Activated T-helper 1 cell treated with anti-CD3 and anti-CD28 coated beads, Interleukin-2, amount 50 U/mL, for 16 hours (primary cell): ENCODE measurements at places on chromosomes 1 and 21.

DNA sequence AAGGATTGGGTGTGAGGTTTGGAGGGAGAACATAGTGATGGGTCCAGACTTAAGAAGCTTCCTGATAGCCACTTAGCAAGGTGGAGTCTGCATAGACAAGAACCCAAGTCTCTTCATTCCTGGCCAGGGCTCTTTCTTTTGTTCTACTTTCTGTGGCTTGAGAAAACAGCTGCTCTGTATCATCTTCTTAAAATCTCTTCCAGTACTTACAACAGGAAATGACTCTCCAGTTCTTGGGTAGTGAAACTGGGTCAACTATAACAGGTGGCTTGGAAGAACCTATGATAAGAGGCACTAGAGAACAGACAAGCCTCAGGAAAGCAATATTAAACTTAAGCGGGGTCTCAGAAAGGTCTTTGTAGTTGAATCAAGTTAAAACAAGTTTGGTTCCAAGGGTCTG is 148.1 kb upstream of the USP24 start:
- DNase-seq: no peak

DNA sequence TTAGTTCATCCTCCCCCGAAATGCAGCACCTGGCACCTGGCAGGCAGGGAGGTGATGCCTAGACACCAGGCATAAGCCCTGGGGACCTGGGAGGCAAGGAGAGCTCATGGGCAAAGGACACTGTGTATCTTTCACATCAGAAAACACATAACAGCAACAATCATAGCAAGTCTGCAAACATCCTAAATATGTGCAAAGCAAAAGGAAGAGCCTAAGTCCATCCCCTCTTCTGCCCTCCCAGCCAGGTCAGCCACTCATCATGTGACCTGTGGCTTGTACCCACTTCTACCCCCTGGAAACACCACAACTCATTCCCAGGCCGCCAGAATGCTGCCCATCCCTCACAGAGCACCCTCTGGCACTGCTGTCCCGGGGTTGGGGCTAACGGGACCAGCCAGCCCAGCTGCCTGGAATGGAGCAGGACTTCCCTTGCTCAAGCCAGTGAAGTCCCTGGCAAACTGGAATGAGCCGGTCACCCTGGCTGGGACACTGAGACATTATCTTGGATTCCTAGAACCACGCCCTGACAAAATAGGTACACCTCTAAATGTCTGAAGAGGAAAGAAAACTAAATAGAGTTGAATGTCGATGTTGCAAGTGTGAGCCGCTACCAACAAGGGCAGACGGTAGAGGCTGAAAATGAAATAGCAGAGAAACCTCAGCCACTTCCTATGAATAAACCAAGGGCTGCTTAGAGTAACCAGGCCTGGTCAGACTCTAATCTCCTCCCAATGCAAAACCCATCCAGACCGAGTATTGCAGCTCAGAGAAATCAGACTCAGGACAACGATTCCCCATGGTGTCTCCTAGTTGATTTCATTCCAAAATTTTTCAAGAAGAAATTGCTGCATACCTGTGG is 29.4 kb downstream of the TMPRSS2 start:
- DNase-seq: no peak

- no peak for DNase-seq
These were observed 534.3 kb upstream of the OLFM3 start for GRCh38 chr1:102531036-102531435.

GRCh38 chr1:214192825-214193643 is 87.9 kb upstream of the SMYD2 start:
- no peak for DNase-seq

DNA sequence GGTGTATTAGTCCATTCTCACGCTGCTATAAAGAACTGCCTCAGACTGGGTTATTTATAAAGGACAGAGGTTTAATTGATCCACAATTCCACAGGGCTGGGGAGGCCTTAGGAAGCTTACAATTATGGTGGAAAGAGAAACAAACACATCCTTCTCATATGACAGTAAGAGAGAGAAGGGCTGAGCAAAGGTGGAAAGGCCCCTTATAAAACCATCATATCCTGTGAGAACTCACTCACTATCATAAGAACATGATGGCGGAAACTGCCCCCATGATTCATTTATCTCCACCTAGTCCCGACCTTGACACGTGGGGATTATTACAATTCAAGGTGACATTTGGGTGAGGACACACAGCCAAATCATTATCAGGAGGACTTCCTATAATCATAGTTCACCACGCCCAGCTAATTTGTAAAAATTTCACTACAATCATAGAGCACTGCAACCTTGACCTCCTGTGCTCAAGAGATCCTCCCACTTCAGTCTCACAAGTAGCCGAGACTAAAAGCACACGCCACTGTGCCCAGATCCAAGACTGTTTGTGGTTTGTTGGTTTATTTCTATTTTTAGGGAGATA is 164.9 kb downstream of the RERE start:
- DNase-seq: no peak

DNA sequence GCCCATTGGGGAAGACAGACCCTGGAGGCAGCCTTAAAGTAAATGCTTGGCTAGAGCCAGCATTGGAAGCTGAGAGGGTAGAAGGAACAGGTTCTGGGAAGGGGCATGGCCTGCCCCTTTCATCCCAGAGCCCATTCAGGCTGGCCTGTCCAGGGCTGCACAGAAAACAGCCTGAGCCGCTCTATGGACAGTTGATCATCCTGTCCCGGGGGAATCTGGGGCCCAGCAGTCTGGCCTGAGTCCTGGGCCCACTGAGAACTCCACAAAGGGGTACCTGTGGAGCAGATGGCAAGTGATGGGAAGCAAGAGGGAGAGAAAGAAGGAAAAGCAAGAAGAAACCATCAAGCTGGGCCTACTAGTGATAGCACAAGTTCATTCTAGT is 13.2 kb downstream of the TMEM81 start:
- no peak for DNase-seq

GRCh38 chr1:214124915-214125314 is 137.1 kb downstream of the PROX1 start:
- no peak for DNase-seq

DNA sequence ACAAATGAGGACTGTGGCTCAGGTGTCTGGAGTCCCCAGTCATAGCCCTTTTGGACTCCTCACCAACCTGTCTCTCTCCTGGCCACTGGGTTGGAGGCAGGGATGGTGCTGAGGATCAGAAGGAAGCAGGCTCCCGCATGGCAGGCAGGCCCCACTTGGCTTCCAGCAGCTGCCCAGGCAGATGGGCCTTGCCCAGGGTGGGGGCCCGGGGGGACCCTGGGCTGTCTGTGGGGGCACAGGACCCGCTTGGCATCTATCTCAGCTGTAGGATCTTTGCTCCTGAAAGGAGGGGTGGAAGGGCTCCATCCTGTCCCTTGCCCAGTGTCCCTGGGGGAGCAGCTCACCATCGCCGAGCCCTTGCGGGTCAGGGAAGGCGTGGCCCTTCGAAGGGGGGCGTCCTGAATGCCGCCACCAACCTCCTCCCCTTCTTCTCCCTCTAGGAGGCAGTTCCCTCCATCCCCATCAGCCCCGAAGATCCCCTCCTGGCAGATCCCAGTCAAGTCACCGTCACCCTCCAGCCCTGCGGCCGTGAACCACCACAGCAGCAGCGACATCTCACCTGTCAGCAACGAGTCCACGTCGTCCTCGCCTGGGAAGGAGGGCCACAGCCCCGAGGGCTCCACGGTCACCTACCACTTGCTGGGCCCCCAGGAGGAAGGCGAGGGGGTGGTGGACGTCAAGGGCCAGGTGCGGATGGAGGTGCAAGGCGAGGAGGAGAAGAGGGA is 154.5 kb downstream of the PEX14 start:
- DNase-seq: no peak

DNA sequence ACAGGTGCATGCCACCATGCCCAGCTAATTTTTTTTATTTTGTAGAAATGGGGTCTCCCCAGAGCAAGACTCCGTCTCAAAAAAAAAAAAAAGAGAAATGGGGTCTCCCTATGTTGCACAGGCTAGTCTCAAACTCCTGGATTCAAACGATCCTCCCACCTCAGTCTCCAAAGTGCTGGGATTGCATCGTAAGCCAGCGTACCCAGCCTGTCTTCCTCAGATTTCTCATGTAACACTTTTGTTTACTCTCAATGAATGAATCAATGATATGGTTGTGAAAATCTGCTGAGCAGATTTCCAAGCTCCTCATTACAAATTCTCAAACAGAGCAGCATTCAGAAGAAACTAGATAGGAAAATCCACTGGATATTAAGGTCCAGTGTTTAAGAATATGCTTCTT is 6.6 kb downstream of the CMPK1 start:
- DNase-seq: no peak

DNA sequence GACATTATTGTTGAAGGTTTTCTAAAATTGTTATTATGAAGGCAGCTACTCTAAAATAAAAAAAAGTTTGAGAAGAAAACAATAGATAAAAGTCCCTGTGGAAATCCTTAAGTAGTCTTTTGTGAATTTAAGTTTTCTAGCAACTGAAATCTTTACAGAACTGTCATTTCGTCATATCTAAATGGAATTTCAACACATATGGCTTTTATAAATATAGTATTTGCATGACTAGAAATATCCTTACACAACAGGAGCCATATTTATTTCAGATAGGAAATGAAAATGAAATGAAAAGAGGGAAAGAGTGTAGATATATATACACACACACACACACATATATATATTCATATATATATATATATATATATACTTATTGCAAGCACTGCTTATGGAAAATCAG is 204.7 kb upstream of the RGS18 start:
- no peak for DNase-seq

- DNase-seq: no peak
These were observed 211.6 kb upstream of the PLXNA2 start for GRCh38 chr1:208455821-208456220.

DNA sequence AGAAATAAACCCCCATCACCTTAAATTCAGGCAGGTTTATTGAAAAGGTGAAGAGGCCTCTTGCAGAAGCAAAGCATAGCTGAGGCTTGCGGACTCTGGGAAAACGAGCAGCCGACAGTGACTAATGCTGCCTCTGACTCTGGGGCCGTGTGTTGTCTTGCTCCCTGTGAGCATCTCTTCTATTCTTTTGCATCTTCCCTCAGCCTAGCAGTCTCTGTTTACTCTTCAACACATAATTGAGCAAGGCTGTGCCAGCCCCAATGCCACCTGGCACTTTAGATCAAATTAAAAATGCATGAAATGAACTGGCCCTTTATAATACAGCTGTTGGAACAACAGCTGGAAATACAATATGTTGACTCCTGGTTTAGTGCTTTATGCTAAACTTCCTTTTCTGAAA is 18.4 kb upstream of the REG4 start:
- DNase-seq: no peak

DNA sequence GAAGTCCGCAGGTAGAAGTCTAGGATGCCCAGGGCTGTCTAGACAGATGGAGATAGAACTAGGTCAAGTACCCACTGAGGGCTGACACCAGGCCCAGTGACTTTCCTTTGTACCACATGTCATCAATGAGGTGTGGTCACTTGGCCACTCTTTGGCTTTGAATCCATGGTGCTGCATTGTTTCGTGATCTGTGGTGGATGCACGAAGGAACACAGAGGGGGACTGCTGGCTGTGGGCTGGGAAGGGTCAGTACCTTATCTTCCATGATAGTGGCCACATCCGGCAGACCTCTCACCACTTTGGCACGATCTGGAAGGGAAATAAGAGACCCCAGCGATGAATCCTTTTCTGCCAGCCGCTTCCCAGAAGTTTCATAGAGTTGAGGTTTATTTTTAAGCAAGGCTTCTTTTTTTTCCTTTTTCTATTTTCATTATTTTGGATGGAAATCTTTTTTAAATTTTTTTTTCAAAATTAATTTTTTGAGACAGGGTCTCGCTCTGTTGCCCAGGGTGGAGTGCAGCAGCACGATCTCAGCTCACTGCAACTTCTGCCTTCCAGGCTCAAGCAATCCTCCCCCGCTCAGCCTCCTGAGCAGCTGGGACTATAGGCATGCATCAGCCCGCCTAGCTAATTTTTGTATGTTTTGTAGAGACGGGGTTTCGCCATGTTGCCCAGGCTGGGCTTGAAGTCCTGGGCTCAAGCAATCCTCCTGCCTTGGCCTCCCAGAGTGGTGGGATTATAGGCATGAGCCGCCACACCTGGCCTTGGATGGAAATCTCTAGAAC is 53.1 kb downstream of the MYOM3 start:
- no peak for DNase-seq

- DNase-seq: no peak
These were observed 86.0 kb downstream of the NCAM2 start for GRCh38 chr21:21084179-21084578.

DNA sequence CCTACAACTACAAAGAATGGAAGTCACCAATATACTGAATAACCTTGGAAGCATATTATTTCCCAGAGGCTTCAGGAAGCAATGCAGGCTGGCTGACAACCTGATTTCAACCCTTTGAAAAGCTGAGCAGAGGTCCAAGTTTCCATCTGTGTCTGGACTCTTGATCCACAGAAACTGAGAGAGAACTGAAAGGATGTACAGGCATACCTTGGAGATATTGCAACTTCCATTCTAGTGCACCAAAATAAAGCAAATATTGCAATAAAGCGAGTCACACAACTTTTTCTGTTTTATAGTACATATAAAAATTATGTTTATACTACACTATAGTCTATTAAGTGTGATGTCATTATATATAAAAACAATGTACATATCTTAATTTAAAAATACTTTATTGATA is 85.3 kb downstream of the TYW3 start:
- no peak for DNase-seq

GRCh38 chr1:156308078-156308477 is 9.0 kb upstream of the VHLL start:
- DNase-seq: no peak

DNA sequence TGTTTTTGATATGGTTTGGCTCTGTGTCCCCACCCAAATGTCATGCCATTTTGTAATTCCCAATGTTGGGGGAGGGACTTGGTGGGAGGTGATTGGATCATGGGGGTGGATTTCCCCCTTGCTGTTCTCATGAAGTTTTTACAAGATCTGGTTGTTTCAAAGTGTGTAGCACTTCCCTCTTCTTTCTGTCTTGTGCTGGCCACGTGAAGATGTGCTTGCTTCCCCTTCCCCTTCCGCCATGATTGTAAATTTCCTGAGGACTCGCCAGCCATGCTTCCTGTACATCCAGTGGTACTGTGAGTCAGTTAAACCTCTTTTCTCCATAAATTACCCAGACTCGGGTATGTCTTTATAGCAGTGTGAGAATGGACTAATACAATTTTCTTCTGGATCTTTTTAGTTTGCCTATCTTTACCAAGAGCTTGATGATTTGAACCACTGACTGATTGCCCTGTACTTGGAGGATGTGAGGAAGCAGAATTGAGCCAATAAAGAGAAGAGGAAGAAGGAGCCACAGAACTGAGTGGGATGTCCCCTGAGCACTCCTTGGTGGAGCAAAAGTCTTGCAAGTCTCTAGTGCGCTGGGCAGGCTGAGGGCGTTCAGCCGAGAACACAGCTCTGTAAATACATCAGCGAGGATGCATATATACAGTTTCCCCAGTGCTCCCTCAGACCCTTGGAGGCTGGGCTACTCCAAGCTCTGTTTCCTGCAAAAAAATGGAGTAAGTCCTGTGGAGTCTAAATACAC is 102.6 kb downstream of the CYYR1 start:
- DNase-seq: no peak
